ENCODE measurements at places on chromosomes 5 and 9.
A peak's percentile ranks its signal among the peaks of the same experiment; 100 is the strongest.

- DNase-seq: no peak
Measured at GRCh38 chr5:132179405-132179804, 48.2 kb downstream of the P4HA2 start.

DNA sequence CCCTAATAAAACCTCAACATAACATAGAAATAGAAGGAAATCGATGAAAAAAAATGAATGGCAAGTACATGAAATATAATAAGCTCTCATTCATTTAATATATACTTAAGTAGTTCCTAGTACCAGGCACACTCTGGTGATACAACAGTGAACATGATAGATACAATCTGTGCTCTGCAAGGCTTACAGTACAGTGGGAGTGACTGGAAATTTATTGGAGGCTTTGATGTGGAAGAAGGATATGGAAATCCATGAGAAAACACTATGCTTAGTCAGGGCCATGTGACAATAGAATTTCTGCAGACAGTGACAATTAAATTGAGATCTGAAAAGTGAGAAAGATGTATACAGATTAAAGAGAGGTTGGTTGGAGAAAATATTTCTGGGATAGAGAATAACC lies 32.0 kb upstream of the IL33 start:
- no peak for DNase-seq

- DNase-seq: no peak
Measured at GRCh38 chr9:23926368-23926767, 100.3 kb upstream of the ELAVL2 start.

DNA sequence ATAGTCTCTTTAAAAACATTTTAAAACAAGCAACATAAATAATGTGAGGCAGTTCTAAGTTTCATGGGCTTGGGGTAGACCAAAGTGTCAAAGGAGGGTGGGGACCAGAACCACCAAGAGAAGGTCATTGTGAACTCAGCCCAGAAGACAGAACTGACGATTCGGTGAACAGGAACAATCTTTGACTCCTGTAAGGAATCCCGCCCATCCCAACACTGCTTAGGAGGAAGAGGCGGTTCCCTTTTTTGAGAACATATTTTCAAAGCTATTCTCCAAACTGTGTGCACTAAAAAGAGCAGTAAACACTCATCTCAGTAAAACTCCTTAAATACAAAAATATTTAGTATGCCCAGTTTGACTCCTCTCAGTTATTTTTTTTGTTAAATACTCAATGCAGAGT lies 176.5 kb upstream of the TLE4 start:
- DNase-seq: no peak

DNA sequence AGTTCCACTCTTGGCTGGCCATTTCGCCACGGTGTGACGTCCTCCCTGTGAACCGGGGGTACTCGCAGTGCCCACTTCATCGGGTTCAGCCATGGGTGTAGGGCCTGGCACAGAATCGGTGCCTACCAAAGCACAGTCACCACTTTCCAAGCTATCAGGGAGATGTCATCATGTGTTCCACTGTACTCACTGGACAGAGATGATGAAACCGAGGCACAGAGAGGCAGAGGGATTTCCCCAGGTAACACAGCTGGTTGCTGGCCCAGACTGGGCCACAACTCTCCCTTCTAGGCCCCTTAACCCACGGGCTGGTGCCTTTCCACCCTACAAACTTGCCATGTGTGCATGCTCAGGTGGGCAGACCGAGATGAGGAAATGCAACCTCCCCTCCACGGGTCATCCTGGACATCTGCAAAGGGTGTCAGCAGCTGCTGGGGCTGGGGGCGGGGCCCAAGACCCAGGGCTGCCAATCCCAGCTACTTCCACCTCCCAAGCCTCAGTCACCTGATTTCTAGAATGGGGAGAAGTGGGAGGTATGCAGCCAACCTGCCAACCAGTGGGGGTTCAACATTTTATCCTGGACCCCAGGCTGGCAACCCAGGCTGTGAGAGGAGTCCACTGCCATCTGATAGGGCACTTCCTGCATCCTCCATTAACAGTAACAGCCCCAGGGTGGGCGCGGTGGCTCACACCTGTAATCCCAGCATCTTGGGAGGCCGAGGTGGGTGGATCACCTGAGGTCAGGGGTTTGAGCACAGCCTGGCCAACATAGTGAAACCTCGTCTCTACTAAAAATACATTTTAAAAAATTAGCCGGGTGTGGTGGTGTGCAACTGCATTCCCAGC lies 893 bp upstream of the SH2D3C start:
- peak; percentile 74 for DNase-seq

- DNase-seq: no peak
Measured at GRCh38 chr9:72926506-72926905, 26.3 kb downstream of the ALDH1A1 start.

GRCh38 chr5:17220469-17220868 lies 3.0 kb downstream of the BASP1 start:
- DNase-seq: no peak

- no peak for DNase-seq
Measured at GRCh38 chr5:51810592-51810991, 427.3 kb downstream of the ISL1 start.

- no peak for DNase-seq
Measured at GRCh38 chr5:136655468-136655867, 290.1 kb upstream of the TRPC7 start.

All from CD4-positive, alpha-beta T cell treated with Interleukin-21 for 1 hour (primary cell).